ENCODE measurements at places on chromosomes 11 and 22.
A peak's percentile ranks its signal among the peaks of the same experiment; 100 is the strongest.

- no peak for DNase-seq
These were observed 39.2 kb downstream of the MCHR1 start for GRCh38 chr22:40718250-40719204.

DNA sequence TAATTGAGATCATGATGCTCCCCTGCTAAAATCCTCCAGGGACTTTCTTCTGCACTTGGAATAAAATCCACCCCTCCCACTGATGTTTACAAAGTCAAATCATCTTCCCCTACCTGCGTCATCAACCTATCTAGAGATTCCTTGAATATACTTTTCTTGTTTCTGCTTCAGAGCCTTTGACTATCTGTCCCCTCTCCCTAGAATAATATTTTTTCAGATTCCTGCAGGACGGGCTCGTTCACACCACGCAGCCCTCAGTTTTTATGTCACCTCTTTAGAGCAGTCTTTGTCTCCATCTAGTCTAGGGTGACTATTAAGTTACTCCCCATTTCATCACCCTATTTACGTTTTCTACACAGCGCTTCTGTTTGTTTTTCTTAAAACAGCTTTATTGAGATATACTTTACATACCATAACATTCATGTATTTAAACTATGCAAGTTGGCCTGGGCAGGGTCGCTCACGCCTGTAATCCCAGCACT lies 94.8 kb upstream of the SESN3 start:
- DNase-seq, result no peak

- DNase-seq, result peak; percentile 57
These were observed 66.3 kb downstream of the ETS1 start for GRCh38 chr11:128520888-128521681.

DNA sequence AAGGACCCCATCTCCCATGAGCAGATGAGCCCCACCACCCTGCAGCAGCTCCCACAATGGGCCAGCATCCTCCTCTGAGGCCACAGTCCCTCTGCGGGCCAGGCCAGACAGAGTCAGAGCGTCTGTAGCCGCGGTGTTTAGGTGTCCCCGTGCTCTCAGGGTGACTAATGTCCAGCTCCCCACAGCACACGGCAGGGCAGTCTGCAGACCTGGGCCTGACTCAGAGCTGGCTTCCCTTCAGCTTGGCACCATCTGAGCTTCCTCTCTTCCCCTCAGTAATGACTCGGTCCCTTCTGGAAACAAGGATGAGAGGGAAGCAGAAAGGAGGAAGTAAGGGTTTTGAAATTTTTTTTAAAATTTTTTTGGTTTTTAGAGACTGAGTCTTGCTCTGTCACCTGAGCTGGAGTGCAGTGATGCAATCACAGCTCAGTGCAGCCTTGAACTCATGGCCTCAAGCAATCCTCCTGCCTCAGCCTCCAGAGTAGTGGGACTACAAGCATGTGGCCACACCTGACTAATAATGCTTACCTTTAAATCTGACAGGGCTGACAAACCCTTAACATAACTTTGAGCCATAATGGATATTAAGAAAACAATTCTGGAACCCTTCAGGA lies 28.5 kb downstream of the LRRC74B start:
- DNase-seq, result no peak

DNA sequence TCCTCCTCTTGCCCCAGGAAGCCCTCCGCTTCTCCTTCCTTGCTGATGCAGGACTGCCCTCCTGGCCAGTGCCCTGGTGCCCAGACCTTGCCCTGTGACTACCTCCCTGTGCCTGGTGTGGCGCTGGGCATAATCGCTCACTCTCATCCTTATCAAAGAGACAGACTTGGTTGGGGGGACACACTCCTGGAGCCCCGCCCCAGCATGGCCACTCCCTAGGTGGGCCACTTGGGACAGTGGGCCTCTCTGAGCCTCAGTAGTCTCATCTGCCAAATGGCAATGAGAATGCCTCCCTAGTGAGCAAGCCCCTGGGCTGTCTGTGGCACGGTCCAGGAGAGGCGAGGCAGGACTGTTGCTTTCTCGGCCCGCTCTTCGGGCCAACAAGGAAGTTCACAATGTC lies 72.7 kb upstream of the TSPAN18 start:
- DNase-seq, result no peak

- no peak for DNase-seq
These were observed 102.9 kb downstream of the MTNR1B start for GRCh38 chr11:93072229-93072914.

DNA sequence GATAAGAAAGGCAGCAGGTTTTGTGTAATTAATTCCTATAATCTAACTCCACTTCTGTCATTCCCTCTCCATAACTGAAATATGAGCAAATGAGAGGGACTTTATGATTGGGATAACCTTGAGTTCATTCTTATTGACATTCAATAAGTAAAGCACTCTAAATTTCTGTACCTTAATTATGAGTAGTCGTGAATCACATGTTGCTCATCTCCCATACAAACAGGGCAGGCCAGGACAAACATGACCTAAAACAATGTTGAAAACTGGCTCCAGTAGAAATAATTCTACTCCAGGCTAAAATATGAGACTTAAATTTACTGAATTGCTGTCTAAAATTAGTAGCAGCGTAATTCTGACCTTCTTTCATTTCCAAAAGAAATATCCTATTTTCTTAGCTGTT lies 505.4 kb downstream of the NELL1 start:
- DNase-seq, result no peak

GRCh38 chr11:45917623-45918330 lies at the start of gene PEX16:
TSS of gene PEX16 (minus strand) at chr11:45917877. CDS start at chr11:45917811, 66 bp downstream.
- DNase-seq, result peak; percentile 99

DNA sequence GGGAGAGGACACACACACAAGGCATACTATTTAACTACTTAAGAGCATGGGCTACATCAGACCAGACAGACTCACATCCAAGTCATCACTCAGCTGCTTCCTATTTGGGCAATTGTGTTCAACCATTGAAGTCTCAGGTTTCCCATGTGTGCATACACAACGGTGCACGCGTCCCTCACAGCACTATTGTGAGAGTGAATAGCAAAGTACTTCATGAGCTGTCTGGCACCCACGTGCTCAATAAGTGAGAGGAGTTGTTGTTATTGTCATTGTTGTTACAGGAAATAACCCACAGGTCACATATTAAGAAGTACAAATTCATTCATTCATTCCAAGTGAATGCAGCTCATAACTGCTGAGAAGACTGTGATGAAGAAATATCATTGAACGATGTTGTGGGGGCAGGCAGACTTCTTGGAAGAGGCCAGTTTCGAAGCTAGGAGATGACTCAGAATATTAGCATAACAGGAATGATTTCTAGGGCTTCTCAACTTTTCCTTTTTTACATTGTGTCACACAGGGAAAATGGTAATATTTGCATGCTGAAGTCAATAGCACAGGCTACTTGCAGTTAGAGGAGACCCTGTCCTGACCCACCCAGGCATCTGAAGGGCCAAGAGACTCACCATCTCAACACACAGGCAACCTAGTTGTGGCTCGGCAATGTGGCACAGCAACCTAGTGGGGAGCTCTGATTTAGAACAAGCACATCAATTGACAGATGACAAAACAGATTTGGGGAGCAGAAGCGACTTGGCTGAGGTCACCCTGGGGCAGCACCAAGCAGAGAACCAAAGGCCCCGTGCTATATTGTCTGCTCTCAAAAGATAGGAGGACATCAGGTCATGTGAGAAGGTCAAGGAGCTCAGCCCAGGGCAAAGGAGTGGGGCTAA lies 606.0 kb downstream of the BUD13 start:
- DNase-seq, result no peak

DNA sequence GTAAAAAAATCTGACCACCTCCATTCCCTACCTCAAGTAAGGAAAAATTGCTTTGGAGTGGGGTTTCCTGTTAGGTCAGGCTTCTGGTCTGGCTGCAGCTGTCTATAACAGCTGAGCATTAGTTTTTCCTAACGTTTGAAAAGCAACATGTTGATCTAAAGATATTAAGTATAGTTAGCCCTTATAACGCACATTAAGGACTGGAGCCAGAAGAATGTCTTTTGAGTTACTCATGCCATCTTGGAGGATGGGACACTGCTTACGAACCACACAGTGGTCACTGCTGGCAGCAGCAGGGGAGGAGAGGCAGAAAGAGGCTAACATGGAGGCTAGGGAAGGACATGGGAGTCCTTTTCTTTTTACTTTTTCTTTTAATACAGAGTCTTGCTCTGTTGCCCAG lies 44.1 kb upstream of the GDPD4 start:
- no peak for DNase-seq

- DNase-seq, result no peak
These were observed 34.4 kb upstream of the ZBED5 start for GRCh38 chr11:10892250-10892649.

- DNase-seq, result no peak
These were observed 153.2 kb downstream of the CTTN start for GRCh38 chr11:70551351-70552166.

DNA sequence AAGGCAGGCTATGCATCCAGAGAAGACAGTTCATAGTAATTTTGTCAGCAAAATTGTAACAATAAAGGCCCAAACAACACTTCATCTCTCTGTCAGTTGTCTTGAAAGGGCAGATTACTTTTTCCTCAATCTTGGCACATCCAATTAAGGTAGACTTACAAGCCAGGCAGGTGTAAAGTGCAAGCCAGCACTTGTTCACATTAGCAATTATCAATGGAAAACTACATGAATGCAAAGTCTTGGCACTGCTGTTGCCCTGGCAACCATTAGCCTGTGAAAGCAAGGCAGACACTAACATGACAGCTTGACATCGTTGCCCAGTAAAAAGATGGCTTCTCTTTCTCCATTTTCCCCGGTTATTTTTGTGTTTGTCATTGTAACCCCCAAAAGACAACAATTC lies 677.2 kb upstream of the TENM4 start:
- no peak for DNase-seq

DNA sequence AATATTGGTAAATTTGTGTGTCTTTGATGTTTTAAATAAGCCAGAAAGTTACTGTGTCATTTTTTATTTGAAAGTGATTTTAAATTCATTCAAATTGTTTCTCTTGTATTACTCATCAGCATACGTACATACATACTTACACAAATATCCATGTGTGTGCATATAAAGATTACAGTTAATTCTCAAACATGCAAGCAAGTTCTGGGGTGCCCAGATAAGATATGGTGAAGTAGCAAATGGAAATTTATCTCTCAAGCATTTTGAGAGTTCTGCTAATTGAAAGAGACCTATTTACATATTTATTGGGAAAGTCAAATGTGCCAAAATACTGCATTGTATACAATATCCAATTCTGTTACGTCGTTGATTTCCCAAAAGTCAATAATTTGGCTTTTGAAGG lies 1024.0 kb upstream of the CNTN5 start:
- no peak for DNase-seq

GRCh38 chr11:116576526-116576925 lies 196.3 kb downstream of the BUD13 start:
- no peak for DNase-seq

DNA sequence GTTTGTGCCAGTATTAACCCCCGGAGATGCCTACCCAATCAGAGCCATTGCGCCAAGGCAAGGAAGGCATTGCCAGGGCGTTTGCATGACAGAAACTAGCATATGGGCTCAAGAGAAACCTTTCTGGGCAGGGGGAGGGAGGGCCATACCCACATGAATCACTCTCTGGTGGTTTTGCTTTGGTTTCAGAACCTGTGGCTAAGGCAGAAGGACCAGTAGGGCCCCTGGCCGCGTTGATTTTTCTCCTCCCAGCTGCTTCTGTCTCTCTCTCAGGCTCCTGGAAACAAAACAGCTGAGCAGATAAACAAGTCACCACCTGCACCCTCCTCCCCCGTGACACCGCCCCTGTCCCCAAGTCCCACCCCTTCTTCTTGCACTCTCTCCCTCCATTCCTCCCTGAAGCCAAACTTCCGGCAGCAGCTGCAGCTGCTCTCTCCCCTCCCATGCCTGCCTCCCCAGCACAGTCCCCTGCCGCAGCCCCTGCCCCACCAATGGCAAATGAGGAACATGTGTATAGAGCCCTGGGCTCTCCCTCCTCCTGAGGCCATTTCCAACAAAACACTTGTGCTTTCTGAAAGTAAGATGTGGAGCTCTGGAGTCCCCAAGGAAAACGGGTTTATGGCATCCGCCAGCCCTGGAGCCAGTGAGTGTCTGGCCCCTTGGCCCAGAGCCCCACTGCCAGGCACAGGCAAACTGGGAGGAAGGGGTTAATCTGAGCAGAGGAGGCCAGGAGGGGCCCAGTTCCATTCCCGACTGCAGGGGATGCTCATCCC lies 39.0 kb upstream of the ADA2 start:
- no peak for DNase-seq

DNA sequence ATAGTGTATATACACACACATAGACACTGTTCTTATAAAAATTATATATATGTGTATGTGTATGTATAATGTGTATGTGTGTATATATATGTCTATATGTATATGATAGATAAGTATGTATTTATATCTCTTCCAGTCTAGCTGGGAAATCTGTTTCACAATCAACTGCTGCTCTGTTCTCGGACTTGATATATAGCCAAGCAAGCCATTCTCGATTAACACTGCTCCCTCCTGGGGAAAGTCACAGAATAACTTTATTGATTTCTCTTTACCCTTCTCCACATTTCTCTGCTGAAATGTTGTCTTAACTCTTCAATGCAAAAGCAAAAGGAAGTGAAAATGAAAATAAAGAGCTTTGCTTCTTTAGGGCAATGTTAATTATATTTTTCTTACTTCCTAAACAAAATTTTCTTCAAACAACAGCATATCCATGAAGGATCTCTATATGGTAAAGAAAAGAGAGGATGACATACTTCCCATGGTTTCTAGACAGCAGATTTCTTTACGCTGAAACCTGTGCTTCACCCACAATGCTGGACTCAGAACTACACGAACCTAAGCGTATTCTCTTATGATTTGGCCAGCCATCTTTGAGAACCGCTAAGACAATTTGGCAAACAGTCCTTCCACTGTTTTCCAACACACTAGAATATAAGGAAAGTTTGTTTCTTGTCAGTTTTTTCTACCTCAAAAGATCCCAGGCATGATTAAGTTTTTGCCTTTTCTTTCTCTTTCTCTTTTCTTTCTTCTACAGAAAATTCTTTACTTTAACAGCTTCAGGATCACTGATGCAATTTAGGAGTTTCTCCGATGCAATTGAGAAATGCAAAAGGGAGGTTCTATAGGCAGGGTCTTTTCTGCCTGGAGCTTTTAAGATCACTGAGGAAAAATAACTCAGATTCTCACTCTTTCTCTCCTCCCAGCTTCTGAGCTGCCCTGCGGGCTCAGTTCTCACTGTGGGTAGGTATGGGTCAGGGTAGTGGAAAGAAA lies 1.9 kb downstream of the BLID start:
- no peak for DNase-seq

GRCh38 chr11:22733475-22734248 lies 67.3 kb downstream of the GAS2 start:
- DNase-seq, result no peak

GRCh38 chr11:498297-499181 lies 8.5 kb downstream of the RNH1 start:
- DNase-seq, result no peak

GRCh38 chr11:32438866-32439489 lies 3.6 kb upstream of the WT1 start:
- DNase-seq, result no peak

All from central memory CD4-positive, alpha-beta T cell (primary cell).